ENCODE measurements at places on chromosomes 4 and X. TPM values are rescaled to one million over a fixed set of nuclear protein-coding genes. Genes with fewer than 3 reads are reported as not detected.
A peak's percentile ranks its signal among the peaks of the same experiment; 100 is the strongest.

DNA sequence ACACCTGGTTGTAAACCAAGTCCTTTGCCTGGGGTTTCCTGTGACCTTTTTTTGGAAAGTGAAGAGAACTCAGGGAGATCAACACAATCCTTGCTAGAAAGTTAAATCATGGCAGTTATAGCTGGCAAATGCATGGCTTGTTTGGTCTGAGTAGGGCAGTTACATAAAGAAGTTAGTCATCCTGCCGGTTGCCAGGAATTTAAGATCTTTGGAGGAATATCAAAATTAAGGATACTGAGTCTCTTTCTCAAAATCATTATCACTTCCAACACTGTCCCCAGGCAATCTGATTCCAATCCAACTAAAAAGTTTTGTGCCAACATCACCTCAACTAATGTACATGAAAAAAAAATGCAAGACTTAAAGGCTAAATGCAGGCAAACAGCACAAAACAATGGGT lies 40.3 kb downstream of the C4orf54 start:
- ATAC-seq: no peak

DNA sequence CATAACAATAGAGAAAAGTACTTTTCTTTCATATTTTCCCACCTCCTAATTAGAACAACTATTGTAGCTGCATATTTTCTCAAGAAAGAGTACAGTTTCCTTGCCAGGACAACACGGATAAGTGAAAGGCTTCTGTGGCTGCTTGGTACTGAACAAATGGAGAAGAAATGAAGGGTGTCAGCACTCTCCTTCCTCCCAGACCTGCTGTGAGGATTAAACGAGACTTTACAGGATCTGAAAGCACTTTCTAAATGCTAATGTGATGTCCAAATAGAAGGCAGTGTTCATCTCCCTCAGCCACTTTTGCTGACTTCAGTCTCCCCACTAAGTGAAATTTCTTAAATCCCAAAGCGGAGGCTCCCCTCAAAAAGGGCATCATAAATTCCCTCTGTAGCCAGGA lies 13.9 kb downstream of the NIPAL1 start:
- ATAC-seq: no peak

DNA sequence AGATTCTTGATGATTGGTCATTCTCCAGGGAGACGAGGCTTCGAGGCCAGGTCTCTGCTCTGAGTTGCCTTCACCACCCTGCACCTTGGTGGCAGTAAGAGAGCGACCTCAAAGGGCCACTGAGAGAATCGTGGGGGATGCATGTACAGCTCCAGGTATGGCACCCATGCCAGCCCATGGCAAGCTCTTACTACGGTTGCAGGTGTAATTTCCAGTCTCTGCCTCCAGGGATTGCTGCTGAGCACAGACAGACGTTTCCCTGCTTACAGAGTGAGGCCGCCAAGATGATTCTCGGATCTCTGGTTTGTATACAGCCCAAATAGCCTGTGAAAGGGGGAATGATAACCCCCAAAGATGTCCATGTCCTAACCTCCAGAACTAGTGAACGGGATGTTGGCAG lies 16.3 kb upstream of the DRD5 start:
- no peak for ATAC-seq

DNA sequence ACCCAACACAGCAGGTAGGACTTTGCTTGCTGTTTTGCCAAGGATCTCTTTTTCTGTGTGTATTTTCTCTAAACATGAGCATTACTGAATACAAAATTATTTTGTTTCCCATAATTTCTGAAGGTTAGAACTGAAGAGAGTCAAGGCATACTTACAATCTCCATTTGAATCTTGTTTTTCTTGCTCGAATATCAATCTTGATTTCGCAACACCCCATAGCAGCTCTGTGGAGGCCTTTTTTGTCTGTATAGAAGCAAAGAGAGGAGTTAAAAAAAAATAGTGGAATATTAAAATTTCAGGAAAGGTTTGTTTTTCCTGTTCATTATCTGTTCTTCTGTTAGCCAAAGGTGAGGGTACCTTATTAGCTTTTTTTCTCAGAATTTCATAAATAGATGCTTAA lies 92.9 kb downstream of the TNIP2 start:
- ATAC-seq: no peak

GRCh38 chr4:155007660-155008176 lies 200.7 kb upstream of the NPY2R start:
- ATAC-seq: no peak

DNA sequence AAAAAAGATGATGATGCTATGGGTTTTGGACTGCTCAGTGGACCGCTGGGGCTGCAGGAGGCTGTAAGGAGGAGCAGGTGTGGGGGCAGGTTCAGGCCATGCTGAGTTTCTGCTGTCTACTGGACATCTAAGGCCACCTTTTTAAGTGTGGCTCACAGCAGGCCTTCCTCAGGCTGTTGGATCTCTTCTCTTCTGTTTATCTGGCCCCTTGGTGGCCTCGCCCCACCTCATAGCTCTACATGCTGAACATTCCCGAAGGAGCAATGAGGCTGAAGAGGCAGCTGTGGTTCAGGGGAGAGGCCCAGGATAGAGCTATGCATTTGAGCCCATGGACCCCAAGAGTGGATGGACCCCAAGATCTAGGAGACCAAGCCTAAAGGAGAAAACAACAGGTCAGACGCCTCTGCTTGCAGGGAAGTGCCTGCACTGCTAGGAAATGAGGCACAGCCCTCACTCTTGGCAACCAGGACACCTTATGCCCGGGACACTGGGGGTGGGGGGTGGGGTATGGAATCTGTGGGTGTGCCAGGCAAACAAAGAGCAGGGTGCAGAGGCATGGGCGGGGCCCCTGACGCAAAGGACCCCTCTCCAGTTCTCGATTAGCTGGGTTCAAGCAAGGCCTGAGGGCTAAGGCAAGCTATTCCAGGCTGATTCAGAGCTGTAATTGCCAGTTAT lies 168.9 kb downstream of the BCOR start:
- ATAC-seq: no peak

GRCh38 chr4:41377196-41377595 lies 120.5 kb downstream of the UCHL1 start:
- ATAC-seq: no peak

GRCh38 chrX:122579526-122579925 lies 604.6 kb upstream of the GRIA3 start:
- no peak for ATAC-seq

Gene MTTP
- 2.5 TPM for total RNA-seq

GRCh38 chrX:21982311-21982710 lies 41.8 kb downstream of the SMS start:
- ATAC-seq: no peak

- ATAC-seq: peak; percentile 74
These were observed 575.3 kb upstream of the MAGEB2 start for GRCh38 chrX:29640106-29640505.

Gene ARX
- total RNA-seq: 0.24 TPM

DNA sequence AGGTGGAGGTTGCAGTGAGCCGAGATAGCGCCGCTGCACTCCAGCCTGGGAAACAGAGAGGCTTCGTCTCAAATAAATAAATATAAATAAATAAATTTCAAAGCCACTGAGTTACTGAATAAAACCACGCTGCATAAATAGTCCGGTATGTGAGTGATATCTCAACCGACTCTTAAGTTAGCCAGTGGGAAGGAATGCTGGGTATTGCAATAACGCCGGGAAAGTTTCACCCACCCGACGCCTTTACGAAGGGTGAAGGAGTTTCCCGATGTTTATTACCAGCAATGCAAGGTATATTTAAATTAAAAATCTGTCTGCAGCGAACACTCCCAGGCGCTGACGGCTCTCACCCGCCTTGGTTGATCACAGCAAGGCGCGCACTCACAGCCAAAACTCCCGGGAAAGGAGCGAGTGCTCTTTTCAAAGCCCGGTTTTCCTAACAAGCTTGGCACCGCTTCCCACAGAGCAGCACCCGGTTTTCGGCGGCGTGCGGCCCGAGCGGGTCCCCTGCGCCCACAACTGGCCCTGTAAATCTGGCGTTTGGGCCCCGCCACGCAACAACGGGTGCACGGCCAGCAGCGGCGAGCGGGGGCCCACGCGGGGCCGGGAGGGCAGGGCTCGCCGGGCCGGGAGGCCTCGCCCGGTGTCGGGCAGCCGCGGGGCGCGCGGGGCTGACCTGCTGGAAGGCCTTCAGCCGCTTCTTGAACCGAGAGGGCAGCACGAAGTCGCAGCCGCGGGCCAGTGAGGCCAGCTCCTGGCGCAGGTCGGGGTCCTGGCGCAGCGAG lies 13.7 kb downstream of the PPP2R3B start:
- peak; percentile 22 for ATAC-seq

- ATAC-seq: peak; percentile 49
These were observed 61.6 kb downstream of the KIT start for GRCh38 chr4:54719378-54719777.
